ENCODE measurements at places on chromosomes 3 and 15.
A peak's percentile ranks its signal among the peaks of the same experiment; 100 is the strongest.

DNA sequence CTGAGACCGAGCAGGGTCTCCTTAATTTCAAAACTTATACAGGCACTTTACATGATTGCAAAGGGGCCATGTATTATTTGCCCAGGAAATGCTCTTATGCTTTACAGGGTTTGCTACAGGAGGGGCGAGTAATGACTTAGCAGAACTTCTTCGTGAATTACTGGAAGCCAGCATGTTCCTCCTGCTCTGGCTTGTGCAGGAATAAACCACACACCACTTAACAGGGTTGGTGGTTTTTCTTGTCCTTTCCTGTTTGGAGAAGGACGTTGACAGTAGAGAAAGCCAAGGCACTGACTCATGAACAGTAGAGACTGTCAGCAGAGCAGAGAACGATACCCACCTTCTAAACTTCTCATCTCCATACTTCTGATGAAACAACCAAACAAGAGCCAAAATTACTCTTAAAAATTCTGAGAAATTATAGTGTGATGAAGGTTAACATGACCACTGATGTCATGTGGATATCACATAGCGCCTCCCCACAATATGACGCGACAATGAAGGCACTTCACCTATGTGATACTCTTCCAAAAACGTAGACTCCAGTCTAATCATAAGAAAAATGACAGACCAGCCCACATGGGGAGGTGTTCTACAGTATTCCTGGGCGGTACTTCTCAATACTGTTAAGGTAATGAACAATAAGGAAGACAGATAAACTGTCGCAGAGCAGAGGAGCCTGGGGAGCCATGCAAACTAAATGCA is 24.7 kb upstream of the MCTP2 start:
- DNase-seq: no peak

DNA sequence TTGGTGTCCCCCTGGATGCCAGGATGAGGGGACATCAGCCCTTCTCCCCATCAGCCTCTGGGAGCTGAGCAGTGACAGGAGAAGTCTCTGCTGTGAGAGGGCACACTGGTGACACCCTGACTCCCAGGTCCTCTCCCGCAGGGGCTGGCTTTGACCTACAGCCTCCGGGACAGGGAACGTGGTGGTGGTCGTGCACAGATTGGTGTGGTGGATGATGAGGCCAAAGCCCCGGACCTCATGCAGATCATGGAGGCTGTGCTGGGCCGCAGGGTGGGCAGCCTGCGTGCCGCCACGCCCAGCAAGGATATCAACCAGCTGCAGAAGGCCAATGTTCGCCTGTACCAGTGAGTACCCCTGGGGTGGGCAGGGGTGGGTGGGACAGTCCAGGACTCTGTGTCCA is 6.8 kb downstream of the VILL start:
- no peak for DNase-seq

DNA sequence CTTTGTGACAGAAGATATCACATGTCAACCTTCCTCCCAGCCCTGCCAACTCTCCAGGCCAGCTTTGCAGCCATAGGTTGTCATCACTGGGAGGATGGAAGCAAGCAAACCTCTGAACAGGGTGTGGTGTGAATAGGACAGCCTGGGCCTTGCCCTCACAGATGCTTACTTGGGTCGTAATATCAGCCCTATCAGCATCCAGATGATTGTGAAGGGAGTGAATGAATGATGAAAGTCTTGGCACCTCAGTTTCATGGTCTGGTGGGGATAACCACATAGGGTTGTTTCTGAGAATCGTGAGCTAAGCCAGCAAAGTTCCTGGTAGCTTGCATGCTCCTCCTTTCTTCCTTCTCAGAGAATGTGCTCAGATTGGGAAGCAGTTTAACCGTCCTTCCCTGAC is 55.1 kb upstream of the POLR2M start:
- no peak for DNase-seq

DNA sequence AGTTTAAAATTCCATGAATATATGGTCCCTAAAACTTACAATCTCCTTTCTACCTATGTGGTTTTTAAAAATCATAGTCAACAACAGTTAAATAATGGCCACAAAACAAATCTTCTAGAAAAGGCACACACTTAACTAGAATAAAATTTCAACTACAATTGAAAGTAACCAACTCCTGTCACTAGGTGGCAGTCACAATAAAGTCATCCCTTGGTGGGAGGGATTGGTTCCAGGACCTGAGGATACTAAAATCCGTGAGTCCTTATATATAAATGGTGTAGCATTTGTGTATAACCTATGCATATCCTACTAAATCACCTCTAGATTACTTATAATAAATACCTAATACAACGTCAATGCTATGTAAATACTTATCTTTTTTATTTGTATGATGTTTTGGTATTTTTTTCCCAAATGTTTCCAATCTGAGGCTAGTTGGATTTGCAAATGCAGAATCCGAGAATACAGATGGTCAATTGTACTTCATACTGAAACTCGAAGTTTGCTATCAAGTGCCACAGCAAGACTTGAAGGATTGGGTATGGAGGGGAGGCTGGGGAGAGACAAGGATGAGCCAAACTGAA is 172.6 kb downstream of the FMN1 start:
- peak; percentile 49 for DNase-seq

- DNase-seq: no peak
Observed at GRCh38 chr3:108283006-108283405, 13.3 kb upstream of the HHLA2 start.

GRCh38 chr3:123138839-123139444 is 62.8 kb upstream of the SEC22A start:
- no peak for DNase-seq

GRCh38 chr3:114606336-114606735 is 312.5 kb downstream of the TIGIT start:
- DNase-seq: no peak

DNA sequence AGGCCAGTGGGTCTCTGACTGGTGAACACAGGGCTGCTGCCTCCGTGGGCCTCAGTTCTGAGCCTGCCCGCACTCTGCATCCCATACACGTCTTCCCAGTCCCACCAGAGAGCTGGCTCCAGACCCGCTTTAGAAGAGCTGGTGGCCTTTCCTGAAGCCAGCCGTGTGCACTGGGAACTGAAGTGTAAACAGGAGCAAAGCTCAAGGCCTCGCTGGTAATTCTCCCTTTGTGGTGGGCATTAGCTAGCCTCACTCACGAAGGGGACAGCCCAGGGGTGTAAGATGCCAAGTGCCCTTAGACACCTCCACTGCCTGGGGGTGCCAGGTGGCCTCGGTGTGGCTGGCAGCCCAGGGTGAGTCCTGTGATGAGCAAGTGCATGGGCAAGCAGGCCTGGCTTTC is 12.9 kb upstream of the LINGO1 start:
- no peak for DNase-seq

DNA sequence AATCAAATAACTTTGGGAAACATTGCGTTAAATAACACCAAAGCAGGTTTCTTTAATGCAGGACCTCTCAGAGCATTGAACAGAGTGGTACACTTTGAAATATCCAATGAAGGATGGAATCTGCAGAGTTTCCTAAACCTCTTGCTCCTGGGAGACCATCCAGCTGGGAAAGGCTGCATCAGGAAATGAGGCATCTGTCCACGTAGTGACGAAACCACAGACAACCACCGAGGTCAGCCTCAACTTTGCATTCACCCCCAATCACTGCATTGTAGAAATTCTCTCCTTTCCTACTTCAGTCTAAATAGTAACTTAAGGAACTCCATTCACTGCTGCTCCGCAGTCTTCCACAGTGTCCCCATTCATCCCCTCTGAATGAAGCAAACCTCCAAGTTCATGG is 41.5 kb upstream of the CDV3 start:
- DNase-seq: no peak

DNA sequence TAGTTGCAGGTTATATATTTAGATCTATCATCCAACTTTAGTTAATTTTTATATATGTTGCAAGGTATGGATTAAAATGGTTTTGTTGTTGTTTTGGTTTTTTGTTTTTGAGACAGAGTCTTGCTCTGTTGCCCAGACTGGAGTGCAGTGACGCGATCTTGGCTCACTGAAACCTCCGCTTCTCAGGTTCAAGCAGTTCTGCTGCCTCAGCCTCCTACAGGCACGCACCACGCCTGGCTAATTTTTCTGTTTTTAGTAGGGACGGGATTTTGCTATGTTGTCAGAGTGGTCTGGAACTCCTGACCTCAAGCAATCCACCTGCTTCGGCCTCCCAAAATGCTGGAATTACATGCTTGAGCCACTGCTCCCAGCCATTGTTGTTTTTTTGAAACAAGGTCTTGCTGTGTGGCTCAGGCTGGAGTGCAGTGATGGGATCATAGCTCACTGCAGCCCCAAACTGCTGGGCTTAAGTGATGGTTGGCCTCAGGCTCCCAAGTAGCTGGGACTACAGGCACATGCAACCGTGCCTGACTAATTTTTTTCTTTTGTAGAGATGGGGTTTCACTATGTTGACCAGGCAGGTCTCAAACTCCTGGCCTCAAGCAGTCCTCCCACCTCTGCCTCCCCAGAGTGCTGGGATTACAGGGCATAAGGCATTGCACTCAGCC is 92.0 kb downstream of the ZNF609 start:
- DNase-seq: no peak

DNA sequence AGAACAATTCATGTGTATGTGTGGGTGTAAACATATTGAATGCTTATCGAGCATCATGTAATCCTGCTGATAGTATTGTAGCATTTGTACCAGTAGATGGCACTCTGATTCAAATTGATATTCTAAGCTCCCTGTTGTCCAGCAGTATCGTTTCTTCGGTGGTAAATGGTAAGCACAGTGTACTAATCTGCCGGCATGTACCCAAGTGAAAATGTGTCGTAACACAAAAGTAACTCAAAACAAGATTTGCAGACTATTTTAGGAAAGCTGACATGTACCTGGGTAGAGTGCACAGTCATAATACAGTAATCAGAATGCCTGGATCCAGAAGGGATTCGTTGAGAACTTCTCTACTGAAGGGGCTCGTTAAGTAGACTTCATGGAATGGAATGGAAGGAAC is 31.7 kb upstream of the MNS1 start:
- peak; percentile 88 for DNase-seq

DNA sequence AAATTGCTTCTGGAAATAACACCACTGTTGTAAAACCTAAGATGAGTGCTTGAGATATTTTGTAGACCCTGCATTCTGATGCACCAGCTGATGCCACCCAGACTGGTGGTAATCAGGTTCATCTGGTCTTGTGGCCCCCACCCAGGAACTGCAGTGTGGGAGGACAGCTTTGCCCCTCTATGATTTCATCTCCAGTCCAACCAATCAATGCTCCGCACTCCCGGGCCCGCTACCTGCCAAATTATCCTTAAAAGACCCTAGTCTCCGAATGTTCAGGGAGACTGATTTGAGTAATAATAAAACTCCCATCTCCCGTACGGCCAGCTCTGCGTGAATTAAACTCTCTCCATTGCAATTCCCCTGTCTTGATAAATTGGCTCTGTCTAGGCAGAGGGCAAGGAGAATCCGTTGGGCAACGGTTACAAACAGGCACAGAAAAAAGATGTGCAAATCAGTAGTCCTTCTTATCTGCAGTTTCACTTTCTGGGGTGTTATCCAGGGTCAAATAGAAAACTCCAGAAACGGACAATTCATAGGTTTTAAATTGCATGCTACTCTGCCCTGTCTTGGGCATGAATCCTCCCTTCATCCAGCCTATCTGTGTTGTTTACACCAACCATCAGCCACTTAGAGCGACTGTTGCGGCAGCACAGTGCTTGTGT is 29.2 kb upstream of the TRPM1 start:
- no peak for DNase-seq

DNA sequence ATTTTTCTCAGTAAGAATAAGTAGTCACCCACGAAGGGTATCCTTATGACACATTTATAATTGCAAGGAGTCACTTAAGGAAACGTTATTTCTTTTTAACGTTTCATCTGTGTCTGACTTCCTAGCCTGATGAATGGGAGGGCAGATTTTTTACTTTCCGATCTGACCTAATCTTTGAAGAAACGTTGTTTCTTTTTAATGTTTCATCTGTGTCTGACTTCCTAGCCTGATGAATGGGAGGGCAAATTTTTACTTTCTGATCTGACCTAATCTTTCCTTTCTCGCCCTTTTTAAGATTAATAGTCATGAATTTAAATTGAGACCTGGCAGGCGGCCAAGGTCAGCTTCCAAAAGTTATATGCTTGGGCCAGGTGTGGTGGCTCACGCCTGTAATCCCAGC is 3.0 kb upstream of the KLHL6 start:
- no peak for DNase-seq

DNA sequence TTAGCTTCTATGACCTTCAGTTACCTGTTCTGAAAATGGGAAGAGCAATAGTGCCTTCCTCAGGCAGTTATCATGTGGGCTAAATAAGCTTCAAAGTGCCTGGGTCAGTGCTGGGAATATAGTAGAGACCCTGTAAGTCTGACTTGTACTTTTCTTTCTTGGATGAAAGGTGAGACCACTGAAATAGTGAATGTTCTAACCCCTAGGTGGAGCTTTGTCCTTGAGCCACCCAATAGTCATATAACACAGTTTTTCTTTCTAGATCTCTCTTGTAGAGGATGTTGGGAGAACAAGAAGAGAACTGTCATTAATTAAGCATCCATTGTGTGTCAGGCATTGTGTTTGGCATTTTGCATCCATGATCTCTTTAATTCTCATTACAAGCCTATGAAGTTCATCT is 13.0 kb upstream of the BFSP2 start:
- DNase-seq: peak; percentile 37

- DNase-seq: no peak
Observed at GRCh38 chr3:12574131-12574530, 17.2 kb downstream of the MKRN2 start.

DNA sequence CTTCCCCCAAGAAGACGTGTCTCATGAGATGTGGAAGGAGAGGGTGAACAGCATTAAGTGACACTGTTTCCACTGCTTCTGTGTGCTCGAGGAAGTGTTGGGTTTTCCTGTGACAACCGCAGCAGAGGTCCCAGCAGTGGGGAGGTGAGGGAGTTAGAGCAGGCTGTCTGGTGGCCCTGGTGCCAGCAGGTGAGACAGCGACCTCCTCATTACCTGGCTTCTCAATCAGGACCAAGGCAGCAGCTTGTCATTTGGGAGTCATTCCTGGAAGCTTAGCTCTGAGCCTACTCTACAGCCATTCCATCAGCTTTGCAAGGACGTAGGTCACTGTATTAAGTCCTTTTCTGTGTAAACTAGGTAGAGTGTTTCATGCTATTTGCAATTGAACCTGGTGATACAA is 63.3 kb upstream of the RGMA start:
- no peak for DNase-seq

DNA sequence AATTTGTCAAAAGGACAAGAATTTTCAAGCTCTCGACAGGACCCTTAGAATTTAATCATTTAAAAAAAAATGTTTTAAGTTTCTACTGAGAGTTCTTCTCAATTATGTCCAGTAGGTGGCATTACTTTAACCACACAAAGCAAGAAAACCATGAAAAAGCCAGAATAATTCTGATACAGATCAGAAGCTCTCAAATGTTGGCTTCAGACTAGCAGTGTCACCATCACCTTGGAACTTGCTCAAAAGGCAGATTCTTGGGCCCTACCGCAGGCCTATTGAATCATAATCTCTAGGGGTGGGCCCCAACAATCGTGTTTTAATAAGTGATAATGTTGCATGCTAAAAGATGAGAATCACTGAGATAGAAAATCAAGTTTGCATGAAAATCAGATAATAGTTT is 99.5 kb upstream of the KCNMB2 start:
- peak; percentile 52 for DNase-seq

Data from OCI-LY7 (cell line).